Naive B cell (primary cell): ENCODE measurements at places on chromosomes 11 and 22. TPM values are rescaled to one million over a fixed set of nuclear protein-coding genes. Genes with fewer than 3 reads are reported as not detected.
A peak's percentile ranks its signal among the peaks of the same experiment; 100 is the strongest.

DNA sequence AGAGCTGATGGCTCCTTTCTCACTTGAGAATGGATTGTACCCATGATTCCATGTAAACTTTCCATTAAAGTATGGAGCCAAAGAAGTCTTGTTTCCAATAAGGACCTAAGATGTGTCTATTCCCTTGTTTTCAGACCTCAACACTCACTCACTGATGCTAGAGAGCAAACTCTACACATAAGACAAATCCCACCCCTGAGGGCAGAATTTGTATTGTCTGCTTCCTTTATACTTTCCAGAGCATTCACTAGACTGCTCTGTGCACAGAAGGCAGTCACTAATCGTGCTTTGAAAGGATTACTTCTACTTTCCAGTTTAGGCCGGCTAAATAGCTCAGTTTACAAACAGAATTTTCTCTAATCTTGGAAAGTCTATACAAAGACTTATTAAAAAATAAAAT lies 6.4 kb downstream of the ANKRD49 start:
- no peak for DNase-seq

DNA sequence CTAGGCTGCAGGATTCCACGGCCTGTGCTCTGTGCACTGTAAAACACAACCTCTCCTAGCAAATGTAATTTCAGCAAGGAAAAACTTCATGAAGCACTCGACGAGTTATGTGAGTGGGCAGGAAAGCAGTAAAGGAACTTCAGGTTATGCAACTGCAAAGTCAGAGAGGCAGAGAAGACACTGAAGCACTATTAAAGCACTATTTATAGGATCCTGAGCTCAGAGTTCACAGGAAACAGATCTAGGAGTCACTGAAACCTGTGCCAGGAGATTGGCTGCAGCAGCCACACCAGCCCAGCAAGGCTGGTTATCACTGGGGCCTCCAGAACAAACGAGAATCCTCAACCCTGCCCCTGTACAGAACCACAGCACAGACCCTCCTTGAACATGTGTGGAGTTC lies 2.5 kb downstream of the SMIM35 start:
- DNase-seq: no peak

DNA sequence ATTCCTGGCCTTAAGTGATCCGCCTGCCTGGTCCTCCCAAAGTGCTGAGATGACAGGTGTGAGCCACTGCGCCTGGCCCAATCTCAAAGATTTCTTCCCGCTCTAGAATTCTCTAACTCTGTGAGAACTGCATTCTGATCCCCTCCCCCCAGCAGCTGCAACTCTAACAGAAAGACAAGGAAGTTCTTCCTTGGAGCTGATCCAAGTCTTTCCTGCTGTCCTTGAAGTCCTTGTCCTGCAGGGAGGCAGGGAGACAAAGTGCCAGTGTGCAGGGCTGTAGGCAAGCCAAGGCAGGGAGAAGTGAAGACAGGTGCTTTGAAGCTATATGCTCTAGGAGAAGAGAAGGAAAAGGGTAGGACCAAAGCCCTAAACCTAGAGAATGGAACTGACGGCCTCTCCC lies 9.5 kb upstream of the GGA1 start:
- DNase-seq: no peak

DNA sequence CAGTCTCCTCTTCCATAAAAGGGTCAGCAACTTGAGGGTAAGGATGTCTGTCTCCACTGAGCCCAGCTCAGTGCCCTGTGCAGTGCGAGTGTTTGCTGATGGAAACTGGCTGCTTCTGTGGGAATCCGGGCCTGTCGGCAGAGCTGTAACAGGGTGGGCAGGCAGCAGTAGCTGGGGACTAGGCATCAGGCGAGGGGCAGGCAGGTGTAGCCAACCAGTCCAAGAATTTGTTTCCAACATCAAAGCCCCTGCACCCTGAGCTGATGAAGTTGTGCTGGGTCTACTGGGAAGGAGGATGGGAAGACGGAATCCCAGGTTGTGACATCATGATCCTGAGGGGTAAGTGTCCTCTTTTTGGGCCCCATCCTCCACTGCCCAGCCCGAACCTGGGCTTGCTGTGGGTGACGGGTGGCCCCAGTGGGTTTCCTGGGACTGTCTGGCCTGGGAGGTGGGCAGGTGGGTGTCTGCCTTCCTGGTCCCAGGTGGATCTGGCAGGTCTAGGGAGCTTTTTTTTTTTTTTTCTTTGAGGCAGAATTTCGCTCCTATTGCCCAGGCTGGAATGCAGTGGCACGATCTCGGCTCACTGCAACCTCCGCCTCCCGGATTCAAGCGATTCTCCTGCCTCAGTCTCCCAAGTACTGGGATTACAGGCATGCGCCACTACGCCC lies 11.0 kb downstream of the SLC29A2 start:
- no peak for DNase-seq

GRCh38 chr11:57315491-57315890 lies 9.3 kb downstream of the TNKS1BP1 start:
- no peak for DNase-seq

- DNase-seq: no peak
These were observed 41.0 kb downstream of the TRAF6 start for GRCh38 chr11:36469063-36469462.

DNA sequence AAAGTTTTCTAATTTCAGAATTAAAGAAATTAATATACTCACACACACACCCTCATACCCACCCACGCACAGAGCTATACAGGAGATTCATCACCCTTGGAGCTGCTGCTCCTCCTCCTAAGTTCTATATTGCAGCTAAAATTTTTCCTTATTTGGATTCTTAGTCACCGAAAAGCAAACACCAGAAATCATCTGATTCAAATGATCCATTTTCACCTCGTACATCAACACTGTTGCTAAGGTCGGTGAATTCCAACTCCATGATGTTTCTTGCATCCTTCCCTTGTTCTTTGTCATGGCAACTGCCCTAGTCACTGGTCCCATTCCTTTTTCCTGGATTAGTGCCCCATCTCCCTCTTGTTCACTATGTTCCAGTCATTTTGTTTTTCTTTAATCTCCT lies 286.2 kb downstream of the GRM5 start:
- DNase-seq: no peak

DNA sequence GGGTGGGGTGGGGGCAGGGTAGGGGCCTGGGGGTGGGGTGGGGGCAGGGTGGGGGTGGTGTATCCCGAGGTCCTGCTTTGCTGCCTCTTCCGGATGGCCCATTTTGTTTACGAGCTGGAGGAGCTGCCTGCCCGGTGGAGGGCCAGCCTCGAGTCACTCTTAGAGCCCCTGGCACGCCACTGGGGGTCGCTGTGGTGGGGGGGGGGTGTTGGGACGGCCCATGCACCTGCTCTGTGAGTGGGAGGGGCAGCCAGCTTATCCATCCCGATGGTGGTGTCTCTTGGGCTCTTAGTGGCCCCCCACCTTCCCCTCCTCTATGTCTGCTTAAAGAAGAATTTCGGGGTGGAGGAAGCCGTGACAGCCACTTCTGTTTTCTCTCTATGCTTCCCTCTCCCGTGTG lies 24.6 kb downstream of the MRGPRD start:
- DNase-seq: no peak

- DNase-seq: peak; percentile 40
These were observed 13.6 kb upstream of the LGR4 start for GRCh38 chr11:27485930-27486773.

- DNase-seq: no peak
These were observed 61.3 kb upstream of the NARS2 start for GRCh38 chr11:78635814-78636506.

DNA sequence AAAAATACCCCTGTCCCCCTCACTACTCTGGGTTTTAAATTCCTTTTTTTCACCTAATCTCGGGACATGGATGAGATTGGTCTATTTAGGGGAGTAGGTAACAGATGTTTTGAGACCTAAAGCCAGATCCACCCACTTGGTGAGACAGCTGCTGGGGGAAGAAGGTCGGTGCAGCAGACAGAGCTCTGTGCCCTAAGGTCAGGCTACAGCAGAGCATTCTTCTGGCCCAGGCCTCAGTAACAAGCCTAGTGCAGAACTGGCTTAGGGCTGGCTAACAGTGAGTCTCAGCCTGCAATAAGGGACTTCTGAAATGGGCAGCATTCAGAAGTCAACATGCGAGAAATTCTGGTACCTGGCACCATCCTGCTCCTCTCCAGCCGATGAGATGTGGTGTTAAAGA lies 444.9 kb upstream of the KIRREL3 start:
- no peak for DNase-seq

DNA sequence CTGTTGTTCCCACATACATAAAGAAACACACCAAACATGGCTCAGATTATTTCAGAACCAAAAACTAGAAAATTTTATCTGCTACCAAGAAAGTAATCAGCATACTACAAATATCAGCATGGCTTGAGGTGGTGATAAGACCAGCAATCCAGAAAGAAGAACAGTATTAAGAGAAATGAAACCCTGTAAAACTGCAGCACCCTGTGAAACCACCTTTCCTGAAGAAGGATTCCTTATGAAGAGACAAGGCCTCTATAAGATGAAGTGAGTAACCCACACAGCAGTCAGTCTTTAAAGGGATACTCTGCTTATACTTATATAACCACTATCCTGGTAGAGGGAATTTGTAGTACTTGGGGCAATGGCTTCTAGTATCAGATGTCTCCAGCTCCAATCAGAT lies 49.9 kb downstream of the RSF1 start:
- no peak for DNase-seq

DNA sequence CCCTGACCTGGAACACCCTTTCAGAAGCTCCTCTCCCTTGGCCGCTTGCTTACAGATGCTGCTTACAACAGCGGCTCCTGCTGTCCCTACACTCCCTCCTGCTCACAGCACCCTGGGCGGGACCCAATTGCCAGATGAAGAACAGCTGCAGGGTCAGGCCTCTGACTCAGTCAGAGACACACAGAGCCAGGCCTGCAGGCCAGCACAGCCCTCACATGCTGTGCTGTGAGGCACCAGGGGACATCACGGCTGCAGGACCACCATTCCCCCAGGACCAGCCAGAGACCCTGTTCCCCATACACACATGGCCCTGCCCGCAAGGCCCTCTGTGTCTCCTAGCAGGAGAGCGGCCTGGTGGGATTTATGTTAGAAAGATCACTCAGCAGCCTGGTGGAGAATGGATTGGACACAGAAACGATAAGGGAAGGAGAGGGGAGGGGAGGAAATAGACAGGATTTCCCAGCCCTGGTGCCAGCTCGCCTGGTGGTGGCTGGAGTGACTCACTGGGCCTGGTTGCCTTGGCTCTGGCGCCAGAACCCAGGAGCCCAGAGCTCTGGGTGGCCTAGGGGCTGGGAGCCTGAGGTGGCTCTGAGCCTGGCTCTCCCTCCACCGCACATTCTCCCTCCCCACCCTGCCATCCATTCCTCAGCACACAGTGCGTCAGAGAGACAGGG lies 6.7 kb downstream of the CAPN5 start:
- DNase-seq: no peak

DNA sequence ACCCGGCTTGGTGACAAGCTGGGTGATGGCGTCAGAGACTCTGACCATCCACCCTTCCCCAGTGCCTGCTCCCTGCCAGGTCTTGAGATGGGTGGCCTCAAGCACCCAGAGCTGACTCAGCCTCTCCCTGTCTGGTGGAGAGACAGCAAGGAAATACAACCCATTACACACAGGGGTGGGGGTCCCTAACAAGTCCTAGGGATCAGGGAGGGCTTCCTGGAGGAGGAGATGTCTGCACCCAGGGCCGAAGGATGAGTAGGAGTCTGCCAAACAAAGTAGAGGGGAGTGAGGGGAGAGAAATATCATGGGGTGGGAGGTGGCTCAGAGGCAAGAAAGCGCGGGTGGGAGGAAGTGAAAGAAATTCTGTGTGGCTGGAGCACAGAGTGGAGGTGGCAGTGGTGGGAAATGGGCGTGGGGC lies 6.8 kb downstream of the MAFF start:
- no peak for DNase-seq

GRCh38 chr11:69299023-69299461 lies 5.1 kb downstream of the MYEOV start:
- DNase-seq: no peak

GRCh38 chr11:123202155-123203151 lies 7.4 kb upstream of the CLMP start:
- no peak for DNase-seq

DNA sequence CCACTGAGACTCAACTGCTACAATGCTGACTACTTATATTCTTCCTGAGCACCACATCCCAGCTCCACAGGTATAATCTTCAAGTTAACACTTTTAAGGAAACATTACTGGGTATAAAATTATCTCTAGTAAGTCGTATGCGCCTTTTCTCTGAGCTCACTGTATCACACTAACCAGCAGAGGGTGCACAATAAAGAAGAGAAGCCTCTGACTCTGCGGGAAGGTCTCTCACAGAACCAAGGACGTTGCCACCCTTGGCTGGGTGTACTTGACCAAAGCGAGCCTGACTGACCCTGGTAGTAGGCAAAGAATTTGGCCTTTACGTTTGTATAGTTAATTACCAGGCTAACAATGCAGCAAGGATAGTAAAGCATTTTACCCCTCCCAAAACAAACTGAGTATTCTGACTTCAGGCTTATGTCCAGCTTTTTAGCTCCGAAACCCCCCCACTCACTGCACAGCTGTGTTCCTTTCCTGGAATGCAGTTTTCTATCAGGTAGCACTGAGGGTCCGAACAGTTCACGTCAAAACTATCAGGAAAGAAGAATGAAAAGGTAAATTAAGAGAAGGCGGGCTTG lies at the start of gene BTBD18:
Gene BTBD18 (minus strand): TSS at position 144 of the 578 bp plus-strand sequence. CDS start 631 bp downstream, outside the sequence.
- DNase-seq: no peak

- DNase-seq: no peak
These were observed 107.3 kb upstream of the HSD17B12 start for GRCh38 chr11:43573233-43573632.

Gene C11orf21
- 11.0 TPM for polyA plus RNA-seq

Gene BTBD18
- 0.56 TPM for polyA plus RNA-seq

Gene P2RX6
- polyA plus RNA-seq: not detected

Gene NXPE1
- polyA plus RNA-seq: not detected

Gene MMP8
- not detected for polyA plus RNA-seq

Gene PHOX2A
- polyA plus RNA-seq: not detected

Gene FGF19
- not detected for polyA plus RNA-seq

Gene ADAMTS15
- polyA plus RNA-seq: not detected

Gene CHST1
- not detected for polyA plus RNA-seq

Gene HTR3B
- polyA plus RNA-seq: not detected

Gene TMEM191C
- polyA plus RNA-seq: 0.62 TPM
